ENCODE measurements at places on chromosomes 11 and 22.

DNA sequence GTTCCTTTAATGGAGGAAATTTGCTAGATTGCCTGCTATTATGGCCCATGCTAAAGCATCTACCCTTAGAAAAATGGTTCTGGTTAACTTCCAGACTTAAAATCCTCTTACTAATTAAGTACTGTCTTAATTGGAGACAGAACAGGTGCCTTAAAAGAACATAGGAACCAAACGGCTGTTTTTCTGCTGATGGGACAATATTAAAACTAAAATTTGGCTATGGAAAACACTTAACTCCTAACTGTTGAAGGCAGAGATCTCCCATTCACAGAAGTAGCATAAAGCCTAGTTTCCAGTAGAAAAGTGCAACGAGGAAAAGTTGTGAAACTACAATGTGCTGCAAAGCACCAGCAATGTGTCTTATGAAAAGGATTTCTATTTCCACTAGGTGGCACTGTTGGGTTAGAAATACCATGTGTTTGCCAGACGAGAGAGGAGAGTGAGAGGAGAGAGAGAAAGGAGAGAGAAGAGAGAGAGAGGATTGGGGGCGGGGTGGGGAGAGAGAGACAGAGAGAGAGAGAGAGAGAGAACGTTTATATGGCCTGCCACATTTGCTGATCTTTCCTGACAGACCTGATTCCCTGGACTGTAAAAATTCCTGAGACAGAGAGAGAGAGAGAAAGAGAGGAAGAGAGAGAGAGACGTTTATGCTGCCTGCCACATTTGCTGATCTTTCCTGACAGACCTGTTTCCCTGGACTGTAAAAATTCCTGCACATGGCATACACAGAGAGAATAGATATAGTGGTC is 51.5 kb downstream of the FAM181B start:
- DNase-seq = no peak

DNA sequence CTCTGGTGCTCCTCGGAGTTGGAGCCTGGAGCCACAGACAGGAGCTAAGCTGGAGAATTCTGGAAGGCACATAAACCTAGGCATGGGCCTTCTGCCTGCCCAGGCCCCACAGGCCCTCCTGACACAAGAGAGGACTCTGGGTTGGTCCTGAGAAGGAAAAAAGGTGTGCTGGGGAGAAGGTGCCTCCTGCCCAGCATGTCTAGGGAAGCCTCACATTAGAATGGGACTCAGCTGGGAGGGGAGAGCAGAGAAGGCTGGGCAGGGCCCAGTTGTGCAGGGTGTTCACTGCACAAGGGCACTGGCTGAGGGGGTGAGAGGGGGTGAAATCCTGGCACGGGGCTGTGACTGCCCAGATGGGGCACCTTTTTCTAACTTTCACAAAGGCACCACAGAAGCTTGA is 39.4 kb upstream of the WNT11 start:
- DNase-seq = no peak

DNA sequence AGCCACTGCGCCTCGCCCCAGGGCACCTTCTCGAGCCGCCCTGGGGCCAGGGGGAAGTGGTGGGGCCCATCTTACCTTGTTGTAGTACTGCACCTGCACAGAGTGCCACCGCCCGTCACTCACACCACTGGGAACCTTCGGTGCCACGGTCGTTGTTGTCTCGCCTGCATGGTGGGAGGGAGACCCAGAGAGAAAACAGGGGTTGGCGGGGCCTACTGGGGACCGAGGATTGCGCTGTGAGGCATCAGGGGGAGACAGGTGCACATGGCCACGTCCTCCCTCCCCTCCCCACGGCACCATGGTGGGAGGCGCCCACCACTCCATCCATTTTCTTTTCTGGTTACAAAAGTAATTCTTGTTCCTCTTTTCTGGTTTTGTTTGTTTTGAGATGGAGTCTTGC is 97.8 kb downstream of the TRMU start:
- no peak for DNase-seq

- no peak for DNase-seq
Observed at GRCh38 chr22:42399315-42400271, 32.6 kb downstream of the NFAM1 start.

GRCh38 chr11:17286332-17286731 is 9.8 kb downstream of the NUCB2 start:
- DNase-seq = no peak

- no peak for DNase-seq
Observed at GRCh38 chr22:30250661-30251267, 4.2 kb upstream of the LIF start.

- no peak for DNase-seq
Observed at GRCh38 chr11:111422494-111423249, 43.6 kb upstream of the POU2AF1 start.

DNA sequence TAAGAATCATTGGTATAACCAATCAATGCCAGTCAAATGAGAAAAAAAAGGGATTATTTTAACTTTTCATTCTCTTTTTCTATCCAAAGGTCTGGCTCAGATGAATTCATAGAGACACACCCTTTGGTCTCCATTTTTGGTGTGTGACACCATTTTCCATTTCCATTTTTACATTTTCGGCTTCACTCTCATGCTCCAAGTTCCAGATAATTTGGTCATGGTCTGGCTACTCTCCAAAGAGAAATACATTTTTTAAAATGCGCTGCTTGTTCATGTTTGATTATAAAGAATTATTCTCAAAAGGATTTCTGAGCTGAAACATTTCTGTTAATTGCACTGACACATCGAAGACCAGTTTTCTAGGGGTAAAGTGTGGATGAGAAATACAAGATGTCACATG is 51.6 kb upstream of the FIBIN start:
- no peak for DNase-seq

- DNase-seq = no peak
Observed at GRCh38 chr11:61033417-61033816, 61.9 kb downstream of the CD6 start.

DNA sequence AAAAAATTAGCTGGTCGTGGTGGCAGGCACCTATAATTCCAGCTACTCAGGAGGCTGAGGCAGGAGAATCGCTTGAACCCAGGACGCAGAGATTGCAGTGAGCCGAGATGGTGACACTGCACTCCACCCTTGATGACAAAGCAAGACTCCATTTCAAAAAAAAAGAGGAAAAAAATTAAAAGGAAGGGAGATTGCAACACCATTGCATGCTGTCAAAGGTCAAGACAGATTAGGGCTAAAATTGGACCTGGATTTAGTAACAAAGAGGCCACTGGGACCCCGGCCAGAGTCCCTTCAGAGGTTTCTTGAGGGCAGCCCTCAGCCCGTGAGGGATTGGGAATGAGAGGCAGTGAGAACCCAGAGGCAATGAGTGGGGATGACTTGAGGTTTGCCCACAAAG is 8.2 kb upstream of the MAFF start:
- no peak for DNase-seq

DNA sequence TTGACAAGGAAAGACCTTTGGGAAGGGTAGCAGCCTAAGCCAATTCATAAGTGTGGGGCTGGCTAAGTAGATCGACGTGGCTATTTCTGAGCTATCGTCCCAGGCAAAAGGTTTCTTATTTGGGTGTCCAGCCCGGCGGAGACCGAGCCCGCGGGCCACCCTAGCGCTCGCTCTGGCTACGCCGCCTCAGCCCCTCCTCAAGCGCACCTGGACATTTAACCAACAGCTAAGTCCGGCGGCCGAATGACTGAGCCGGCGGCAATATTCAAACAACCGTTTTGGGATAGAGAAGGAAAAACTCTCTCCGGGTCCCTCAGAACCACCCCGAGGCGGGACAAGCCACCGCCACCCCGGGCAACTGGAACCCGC is 457 bp downstream of the RNF141 start:
- no peak for DNase-seq

GRCh38 chr11:94302776-94303175 is 1.6 kb upstream of the IZUMO1R start:
- no peak for DNase-seq

DNA sequence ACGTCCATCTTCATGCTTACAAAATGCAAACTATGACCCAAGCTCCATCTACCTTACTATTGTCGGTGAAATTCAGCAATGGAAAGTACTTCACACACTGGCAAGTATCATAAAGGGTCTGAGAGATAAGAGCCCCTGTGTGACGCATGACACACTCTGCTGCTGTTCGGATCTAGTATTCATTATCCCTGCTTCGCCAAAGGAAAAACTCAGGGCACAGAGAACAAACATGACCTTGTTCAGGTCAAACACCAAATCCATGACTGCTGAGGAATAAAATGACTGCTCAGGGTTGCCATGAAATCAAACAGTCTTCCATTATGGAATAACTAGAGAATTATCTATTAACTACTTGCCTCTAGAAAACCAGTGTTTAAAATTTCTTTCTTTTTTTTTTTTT is 73.0 kb downstream of the MICAL3 start:
- DNase-seq = no peak

GRCh38 chr11:116701876-116702275 is 70.9 kb downstream of the BUD13 start:
- no peak for DNase-seq

GRCh38 chr11:19365743-19366410 is 125.1 kb upstream of the E2F8 start:
- DNase-seq = no peak

- no peak for DNase-seq
Observed at GRCh38 chr11:8070417-8071115, 10.4 kb upstream of the TUB start.

DNA sequence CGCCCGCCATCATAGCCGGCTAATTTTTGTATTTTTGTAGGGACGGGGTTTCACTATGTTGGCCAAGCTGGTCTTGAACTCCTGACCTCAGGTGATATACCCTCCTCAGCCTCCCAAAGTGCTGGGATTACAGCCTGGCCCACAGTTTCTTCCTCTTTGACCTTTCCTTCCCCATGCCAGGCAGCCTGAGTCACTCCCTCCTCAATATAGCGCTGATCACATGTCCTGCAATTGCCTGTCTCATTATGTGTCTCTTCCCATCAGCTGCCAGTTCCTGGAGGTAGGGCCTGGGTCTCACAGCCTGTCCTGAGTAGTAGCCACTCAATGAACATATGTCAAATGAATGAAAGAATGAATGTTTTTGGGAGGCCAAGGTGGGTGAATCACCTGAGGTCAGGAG is 43.0 kb upstream of the CCDC134 start:
- no peak for DNase-seq

- no peak for DNase-seq
Observed at GRCh38 chr11:126163074-126163700, 48.3 kb downstream of the RPUSD4 start.

DNA sequence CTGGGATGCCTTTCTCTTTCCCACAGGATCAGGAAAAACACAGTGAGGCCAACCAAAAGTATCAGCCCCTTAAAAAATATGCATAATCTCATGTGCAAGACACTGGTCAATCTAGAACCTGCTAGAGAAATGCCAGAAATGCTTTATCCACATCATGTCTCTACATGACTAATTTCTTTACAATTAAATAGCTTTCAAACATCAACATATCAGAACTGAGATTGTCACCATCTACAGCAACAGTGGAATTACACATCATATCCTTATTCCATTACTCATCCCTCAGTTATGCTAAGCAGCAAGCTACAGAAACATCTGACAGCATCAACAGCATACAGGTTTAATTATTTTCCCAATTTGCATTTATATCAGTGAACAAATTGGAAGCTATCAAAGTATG is 78.8 kb downstream of the DDIAS start:
- DNase-seq = no peak

- DNase-seq = no peak
Observed at GRCh38 chr11:44217432-44217831, 92.5 kb downstream of the ALX4 start.

- no peak for DNase-seq
Observed at GRCh38 chr11:16902781-16903378, 111.3 kb downstream of the PLEKHA7 start.
